ENCODE measurements at places on chromosomes 16 and 17. TPM values are rescaled to one million over a fixed set of nuclear protein-coding genes. Genes with fewer than 3 reads are reported as not detected.

GRCh38 chr17:46044286-46044928 lies 45.4 kb downstream of the STH start:
- peaks cover 28% of the 10 kb centered on the region for H3K36me3 ChIP-seq
- H3K4me3 ChIP-seq = no peak overlapping the region

DNA sequence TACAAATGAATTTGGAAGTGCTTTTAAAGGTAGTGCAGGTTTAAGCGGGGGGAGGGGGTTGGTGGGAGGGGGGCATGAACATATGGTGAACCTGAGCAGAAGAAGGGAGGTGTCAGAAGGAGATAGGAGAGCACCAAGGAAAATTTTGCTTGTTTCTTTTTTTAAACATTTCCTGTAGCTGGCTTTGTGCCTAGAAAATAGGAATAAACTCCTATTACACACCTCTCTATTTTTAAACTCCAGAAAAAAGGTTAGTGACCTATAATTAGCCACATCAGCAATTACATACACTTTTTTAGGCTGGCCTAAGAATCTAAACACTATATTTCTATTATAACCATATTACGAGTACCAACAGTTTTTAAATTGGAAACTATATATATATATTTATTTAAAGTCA lies 159.1 kb downstream of the SKAP1 start:
- no peak for DNase-seq
- no peaks in the 10 kb centered on the region for H3K4me1 ChIP-seq
- peaks cover 10% of the 10 kb centered on the region for H3K27me3 ChIP-seq
- no peak overlapping the region for H3K27ac ChIP-seq

Gene TRPV3
- 9.4 TPM for polyA plus RNA-seq

- H3K4me3 ChIP-seq = no peak overlapping the region
- DNase-seq = no peak
- H3K27ac ChIP-seq = no peak overlapping the region
- peaks cover 3% of the 10 kb centered on the region for H3K4me1 ChIP-seq
- H3K27me3 ChIP-seq = no peaks in the 10 kb centered on the region
These were observed 127.8 kb downstream of the OR1D5 start for GRCh38 chr17:2935632-2936031.

Gene MT1E
- 404 TPM for polyA plus RNA-seq

Gene ACE
- 0.05 TPM for polyA plus RNA-seq

Gene ZG16B
- polyA plus RNA-seq = 2.6 TPM

Gene ADAMTS18
- not detected for polyA plus RNA-seq

Gene NHERF1
- 45.6 TPM for polyA plus RNA-seq

GRCh38 chr17:81487487-81488275 lies 24.9 kb downstream of the ACTG1 start:
- no peaks in the 10 kb centered on the region for H3K36me3 ChIP-seq
- no peak for DNase-seq
- peak overlapping the region; percentile 38 for H3K4me3 ChIP-seq
- H3K27ac ChIP-seq = no peak overlapping the region

DNA sequence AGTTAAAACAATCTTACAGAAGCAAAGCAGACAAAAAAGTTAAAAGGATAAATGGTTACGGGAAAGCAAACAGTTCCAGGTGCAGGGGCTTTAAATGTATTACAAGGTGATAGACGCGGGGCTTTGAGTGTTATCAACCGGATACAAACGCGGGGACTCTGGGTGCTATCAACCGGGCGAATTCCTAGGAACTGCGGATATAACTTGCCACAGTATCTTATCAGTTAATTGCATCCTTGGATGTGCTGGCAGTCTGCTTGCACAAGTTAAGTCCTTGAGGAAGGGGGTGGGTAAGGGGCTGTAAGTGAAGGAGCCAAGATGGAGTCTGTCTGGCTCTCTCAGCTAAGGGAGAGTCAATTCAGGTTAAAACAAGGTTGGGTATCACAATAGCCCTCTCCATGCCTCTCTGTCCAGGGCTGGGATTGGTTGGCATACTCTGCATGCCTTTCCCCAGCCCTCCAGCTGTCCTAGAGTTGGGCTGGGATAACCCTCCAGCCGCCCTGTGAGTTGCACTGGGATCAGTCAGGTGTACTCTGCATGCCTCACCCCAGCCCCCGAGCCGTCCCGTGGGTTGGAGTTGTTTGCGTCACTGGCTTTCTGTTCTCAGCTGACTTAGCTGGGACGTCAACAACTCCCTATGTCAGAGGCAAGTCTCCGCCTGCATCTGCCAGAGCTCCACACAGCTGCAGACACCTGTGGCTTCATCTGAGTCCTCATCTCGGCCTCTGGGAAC lies 40.9 kb downstream of the TMEM235 start:
- H3K27me3 ChIP-seq = peaks cover 35% of the 10 kb centered on the region
- no peak overlapping the region for H3K4me3 ChIP-seq
- H3K4me1 ChIP-seq = peaks cover 13% of the 10 kb centered on the region
- DNase-seq = peak; percentile 91
- H3K36me3 ChIP-seq = no peaks in the 10 kb centered on the region

DNA sequence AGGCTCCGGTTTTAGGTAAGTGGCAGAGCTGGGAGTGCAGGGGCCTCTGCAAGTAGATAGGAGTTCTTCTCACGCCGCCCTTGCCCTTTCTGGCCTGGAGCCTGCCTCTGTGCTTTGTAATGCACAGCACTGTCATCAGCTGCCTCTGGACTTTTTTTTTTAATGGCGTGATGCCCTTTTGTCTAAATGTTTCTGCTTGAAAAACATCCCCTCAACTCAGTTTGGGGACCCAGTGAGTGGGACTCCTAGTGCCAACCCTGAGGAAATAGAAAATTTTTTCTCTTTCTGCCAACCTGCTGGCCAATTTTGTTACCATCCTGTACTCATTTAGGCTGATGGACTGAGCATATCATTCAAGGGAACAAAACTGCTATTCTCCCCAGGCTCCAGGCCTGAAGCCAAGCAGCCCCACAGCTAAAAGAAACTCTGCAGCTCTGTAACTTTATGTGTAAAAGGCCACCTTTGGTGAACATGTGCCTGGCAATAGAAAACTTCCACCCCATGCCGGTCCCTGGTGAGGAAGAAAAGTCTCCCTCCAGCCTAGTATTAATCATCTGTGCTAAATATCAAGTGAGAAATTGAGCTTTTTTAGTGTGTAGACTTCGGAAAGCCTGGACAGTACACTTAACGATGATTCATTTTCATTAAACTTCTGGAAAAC lies 22.5 kb downstream of the SLC6A2 start:
- H3K27me3 ChIP-seq = no peaks in the 10 kb centered on the region
- H3K4me3 ChIP-seq = no peak overlapping the region
- no peaks in the 10 kb centered on the region for H3K36me3 ChIP-seq

- peaks cover 12% of the 10 kb centered on the region for H3K4me1 ChIP-seq
- no peaks in the 10 kb centered on the region for H3K36me3 ChIP-seq
- no peak for DNase-seq
- no peak overlapping the region for H3K27ac ChIP-seq
These were observed 47.4 kb downstream of the RBFOX3 start for GRCh38 chr17:79563237-79564013.

Gene GFER
- 13.4 TPM for polyA plus RNA-seq

GRCh38 chr17:38540514-38541045 lies 65.2 kb downstream of the SRCIN1 start:
- H3K4me3 ChIP-seq = no peak overlapping the region
- peaks cover 12% of the 10 kb centered on the region for H3K27me3 ChIP-seq
- H3K36me3 ChIP-seq = no peaks in the 10 kb centered on the region
- no peaks in the 10 kb centered on the region for H3K4me1 ChIP-seq
- no peak overlapping the region for H3K27ac ChIP-seq

Gene SCGB1C2
- polyA plus RNA-seq = not detected

DNA sequence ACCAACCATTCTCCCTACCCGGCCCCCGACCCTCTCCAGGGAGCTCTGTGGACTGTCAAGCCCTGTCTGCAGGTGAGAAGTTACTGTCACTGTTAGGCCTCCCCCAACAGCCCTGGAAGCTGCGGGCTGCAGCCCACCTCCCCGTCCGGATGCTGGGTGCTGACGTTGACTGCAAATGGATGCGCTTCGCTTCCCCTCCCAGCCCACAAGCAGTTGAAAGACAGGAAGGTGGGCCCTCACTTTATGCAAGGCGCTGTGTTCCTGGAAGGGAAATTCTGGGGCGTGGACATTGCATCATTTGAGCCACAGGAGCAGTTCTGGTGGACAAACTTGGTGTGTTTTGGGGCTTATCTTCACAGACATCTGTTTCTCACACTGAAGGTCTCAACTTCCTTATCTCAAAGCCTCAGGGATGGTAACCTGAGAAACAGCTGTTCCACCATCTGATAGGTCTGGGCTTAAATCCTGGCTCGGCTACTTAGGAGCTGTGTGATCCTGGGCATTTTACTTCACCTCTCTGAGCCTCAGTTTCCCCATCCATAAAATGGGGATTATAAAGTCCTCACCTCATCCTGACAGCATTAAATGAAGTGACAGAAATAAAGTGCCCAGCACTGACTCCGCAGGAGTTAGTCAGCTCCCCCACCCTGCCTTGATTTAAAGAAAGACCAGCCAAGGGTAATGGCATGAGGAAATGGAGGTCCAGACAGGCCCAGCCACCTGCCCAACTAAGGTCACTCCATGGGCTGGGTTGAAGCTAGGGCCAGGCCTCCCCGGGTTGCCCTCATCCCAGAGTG lies 4.6 kb upstream of the DRC7 start:
- no peaks in the 10 kb centered on the region for H3K27me3 ChIP-seq
- DNase-seq = no peak
- H3K36me3 ChIP-seq = no peaks in the 10 kb centered on the region
- no peak overlapping the region for H3K27ac ChIP-seq

DNA sequence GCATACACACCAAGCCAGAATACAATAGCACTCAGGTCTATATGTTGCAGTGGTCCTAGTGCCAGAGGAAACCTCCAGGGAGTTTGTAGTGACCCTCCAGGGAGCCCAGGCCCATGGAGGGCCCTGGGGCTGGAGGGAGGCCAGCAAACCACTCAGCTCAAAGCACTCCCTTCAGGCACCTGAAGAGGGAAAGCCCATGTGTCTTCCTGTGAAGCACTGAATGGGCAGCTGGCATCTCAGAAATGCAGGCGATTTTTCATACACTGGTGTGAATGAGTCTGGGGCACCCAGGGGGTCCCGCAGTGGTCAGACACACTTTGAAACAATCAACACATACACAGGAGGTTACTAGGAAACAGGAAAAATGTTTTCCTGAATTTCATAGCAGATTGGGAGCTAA lies 12.8 kb downstream of the TBC1D26 start:
- no peak overlapping the region for H3K4me3 ChIP-seq
- DNase-seq = no peak
- H3K27ac ChIP-seq = no peak overlapping the region

DNA sequence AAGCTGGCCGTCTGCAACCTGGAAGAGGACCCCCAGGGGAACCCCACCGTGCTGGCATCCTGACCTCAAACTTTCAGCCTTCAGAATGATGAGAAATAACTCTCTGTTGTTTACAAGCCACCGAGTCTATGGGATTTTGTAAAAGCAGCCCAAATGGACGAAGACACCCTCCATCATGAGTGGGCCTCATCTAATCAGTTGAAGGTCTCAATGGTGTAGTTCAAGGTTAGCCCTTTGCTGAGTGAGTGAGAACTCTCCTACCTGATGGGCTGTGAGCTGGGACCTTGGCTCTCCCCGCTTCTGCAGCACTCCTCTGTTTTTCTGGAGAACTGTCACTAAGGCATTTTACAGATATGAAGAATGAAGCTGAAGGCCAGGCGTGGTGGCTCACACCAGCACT lies 325.9 kb upstream of the TNRC6C start:
- H3K4me3 ChIP-seq = no peak overlapping the region
- no peaks in the 10 kb centered on the region for H3K4me1 ChIP-seq
- H3K36me3 ChIP-seq = no peaks in the 10 kb centered on the region
- DNase-seq = no peak
- H3K27me3 ChIP-seq = peaks cover 5% of the 10 kb centered on the region
- no peak overlapping the region for H3K27ac ChIP-seq

- no peaks in the 10 kb centered on the region for H3K36me3 ChIP-seq
- H3K27ac ChIP-seq = no peak overlapping the region
- no peak for DNase-seq
- H3K4me3 ChIP-seq = no peak overlapping the region
These were observed 19.8 kb upstream of the IL21R start for GRCh38 chr16:27381974-27382855.

DNA sequence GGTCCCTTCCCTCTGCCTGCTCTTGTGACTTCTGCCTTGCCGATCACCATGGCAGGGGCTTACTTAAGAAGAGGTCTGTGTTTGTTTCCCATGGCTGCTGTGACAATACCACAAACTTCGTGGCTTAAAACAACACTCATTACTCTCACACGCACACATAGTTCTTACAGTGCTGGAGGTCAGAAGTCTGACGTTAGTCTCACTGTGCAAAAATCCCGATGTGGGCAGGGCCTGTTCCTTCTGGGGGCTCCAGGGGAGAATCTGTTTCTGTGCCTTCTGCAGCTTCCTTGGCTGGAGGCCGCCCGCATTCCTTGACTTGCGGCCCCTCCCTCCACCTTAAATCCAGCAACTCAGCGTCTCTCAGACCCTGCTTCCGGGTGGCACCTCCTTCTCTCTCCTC lies 249.2 kb upstream of the GSE1 start:
- H3K4me3 ChIP-seq = no peak overlapping the region
- no peak for DNase-seq
- peaks cover 15% of the 10 kb centered on the region for H3K27me3 ChIP-seq
- no peak overlapping the region for H3K27ac ChIP-seq
- H3K4me1 ChIP-seq = peaks cover 49% of the 10 kb centered on the region

Gene HBA2
- not detected for polyA plus RNA-seq

Gene SOX8
- not detected for polyA plus RNA-seq

- DNase-seq = no peak
- peaks cover 5% of the 10 kb centered on the region for H3K4me1 ChIP-seq
- H3K27ac ChIP-seq = no peak overlapping the region
- H3K4me3 ChIP-seq = no peak overlapping the region
- no peaks in the 10 kb centered on the region for H3K27me3 ChIP-seq
- H3K36me3 ChIP-seq = peaks cover 4% of the 10 kb centered on the region
These were observed 16.0 kb downstream of the APPBP2 start for GRCh38 chr17:60510031-60510430.

Measured in keratinocyte (primary cell).